ENCODE measurements at places on chromosomes 2 and 18. TPM values are rescaled to one million over a fixed set of nuclear protein-coding genes. Genes with fewer than 3 reads are reported as not detected.
A peak's percentile ranks its signal among the peaks of the same experiment; 100 is the strongest.

Gene KIF1A
- total RNA-seq, result not detected

Gene ANKRD53
- not detected for total RNA-seq

Gene TMEM169
- 5.5 TPM for total RNA-seq

Gene CIB4
- total RNA-seq, result not detected

DNA sequence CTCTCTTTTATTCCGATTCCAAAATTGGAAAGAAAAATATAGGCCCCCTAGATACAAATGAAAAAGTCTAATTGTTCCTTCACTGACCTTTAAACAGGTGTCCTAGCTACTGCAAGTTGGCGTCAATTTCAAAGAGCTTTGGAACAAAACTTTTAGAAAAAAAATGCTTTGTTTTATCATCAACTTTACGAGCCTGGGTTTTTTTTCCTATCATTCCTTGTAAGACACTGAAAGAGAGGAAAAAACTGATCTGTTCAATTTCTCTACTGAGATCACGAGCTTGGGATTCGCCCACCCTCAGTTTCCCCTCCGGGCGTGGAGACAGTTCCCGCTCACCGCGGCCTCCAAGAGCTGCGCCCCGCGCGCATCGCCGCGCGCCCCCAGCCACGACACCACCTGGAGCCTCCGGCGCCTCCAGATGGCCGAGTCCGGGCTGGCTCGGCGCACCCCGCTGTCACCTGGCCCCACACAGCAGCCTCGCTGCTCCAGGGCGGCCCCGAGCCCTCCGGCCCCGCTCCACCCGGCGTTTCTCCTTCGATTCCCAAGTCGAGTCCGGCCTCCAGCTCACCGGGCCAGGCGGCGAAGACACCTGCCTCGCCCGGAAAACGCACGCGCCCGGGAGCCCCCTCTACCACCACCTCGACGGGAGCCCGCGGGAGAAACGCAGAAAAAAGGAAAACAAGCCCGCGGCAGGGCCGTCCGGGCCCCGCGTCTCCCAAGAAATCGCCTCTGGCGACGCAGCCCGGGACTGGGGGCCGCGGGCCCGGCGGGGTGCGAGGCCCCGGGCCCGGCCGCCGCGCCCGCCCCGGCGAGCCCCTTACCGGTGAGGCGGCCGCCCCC lies 656 bp downstream of the TBC1D8 start:
- DNase-seq, result peak; percentile 25

- DNase-seq, result no peak
Observed at GRCh38 chr2:189179570-189179950, at the start of gene COL5A2. COL5A2 (minus strand) TSS chr2:189179761; CDS start chr2:189179604, 157 bp downstream.

- DNase-seq, result no peak
Observed at GRCh38 chr2:56687169-56687568, 503.4 kb downstream of the CCDC85A start.

DNA sequence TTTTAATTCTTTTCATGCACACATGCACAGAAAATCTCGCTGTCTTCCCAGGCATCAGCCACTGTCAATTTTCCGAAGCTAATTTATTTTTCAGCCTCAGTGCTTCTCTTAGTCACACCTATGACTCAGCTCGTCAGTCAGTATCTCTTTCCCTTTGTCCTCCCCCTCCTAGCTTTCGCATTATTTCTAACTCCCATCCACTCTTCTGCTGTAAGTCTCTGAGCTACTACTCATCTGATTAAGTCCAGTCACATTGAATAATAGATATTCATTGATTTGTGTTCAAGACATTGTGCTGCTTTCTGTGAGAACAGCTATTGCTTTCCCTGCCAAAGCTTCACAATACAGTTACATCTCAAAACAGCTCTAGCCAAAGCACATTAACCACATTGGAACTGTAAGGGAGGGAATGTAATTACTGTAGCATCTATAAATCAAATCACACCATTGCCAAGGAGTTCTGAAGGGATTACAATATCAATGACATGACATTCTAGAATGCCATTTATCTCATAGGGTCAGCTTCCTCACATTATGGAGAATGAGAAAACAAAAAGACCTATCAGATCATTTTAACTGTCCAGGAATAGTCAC lies 89.4 kb downstream of the SCN3A start:
- DNase-seq, result peak; percentile 76

DNA sequence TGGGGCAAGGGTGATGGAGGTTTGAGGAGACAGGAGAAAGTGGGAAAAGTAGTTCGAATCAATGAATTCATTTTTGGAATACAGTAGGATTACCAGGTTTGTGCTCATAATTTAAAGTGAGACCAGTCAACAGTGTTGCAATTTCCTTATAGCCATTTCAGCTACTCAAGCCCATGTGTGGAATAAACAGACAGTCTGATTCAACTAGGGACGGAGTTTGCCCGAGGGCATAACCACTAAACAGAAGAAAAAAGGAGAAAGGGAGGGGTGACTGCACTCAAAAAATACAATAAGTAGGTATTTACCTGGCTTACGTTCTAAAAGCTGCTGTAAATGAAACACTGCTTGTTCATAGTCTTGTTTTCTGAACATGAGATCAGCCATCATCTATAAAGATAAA lies 55.2 kb downstream of the TTC21B start:
- no peak for DNase-seq

All from Caki2 (cell line).